NCI-H2081 treated with DMSO at 0.1 percent for 48 hours (cell line): ENCODE measurements at places on chromosomes 6 and 20.

GRCh38 chr6:170293341-170294231 is 2.7 kb upstream of the DLL1 start:
- DNase-seq = no peak

- DNase-seq = no peak
Measured at GRCh38 chr20:51914758-51915157, 112.4 kb upstream of the SALL4 start.

GRCh38 chr6:159691133-159691962 is 1.7 kb downstream of the SOD2 start:
- no peak for DNase-seq

DNA sequence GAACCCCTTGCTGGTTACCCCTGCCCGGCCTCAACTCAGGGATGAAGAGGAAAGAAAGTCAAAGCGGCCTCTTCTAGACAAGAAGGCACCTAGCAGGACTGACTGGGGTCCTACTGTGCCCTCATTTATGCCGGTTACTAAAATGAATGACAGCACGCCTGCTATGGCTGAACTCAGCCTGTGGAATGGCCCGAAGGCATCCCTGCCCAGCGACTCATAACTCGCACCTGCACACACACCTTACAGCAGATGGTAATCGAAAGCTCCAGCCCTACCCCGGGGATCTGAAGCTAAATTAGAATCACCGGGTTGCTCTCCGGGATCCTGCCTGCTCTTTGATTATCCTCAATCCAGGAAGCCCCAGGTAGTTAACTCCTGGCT is 747 bp upstream of the TXNDC5 start:
- DNase-seq = peak; percentile 92

DNA sequence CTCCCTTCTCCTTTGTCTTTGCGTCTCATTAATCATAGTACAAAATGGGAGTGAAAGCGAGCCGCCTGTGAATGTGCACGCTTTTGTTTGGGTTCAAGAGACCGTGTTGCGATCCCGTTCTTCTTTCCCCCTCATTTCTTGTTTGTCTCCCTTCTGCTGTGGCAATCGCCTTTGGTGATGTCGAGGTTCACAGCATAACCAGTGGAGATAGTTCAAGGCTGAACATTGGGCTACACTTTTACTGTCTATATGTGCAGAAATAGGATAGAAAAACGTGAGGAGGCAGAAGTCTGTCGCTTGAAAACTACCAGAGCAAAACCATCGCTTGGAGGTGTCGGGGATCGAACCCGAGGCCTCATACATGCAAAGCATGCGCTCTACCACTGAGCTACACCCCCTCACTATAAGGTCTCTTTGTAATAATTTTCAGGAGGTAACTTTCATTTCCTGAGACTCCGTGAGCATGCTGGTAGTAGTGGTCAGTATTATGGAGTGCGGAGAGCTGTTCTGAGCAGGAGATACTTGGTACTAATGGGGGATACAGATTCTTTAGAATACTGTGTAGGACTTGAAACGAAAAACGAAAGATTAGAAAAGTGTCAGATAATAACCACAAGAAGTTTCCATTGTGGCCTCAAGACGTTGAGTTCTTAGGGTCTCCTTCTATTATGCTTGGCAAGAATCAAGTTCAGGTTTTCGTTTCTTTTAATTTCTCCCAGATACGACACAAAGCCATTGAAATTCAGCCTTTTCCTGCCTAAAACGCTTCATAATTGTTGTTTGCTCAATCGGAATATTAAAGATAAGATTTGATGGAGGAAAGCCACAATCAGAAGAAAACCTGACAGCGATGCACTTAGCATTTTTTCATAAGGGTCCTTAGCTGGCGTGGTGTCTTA is 106.6 kb downstream of the TRIM27 start:
- DNase-seq = no peak

DNA sequence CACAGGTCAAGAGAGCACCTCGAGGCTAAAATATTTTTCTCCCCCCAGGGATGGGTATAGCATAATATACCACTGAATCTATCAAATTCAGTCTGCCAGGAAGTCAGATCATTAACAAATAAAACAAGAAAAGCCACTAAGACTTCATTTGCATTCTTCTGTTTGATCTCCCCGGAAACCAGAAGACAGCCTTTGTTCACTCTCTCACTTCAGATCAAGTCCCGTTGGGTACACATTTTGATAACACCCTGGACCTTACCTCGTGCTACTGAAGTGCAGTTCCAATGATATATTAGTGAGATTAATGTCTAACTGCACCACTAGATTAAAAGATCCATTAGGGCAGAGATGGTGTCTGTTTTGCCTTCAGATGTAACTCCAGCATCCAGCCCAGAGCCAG is 157.7 kb upstream of the B3GAT2 start:
- DNase-seq = no peak

DNA sequence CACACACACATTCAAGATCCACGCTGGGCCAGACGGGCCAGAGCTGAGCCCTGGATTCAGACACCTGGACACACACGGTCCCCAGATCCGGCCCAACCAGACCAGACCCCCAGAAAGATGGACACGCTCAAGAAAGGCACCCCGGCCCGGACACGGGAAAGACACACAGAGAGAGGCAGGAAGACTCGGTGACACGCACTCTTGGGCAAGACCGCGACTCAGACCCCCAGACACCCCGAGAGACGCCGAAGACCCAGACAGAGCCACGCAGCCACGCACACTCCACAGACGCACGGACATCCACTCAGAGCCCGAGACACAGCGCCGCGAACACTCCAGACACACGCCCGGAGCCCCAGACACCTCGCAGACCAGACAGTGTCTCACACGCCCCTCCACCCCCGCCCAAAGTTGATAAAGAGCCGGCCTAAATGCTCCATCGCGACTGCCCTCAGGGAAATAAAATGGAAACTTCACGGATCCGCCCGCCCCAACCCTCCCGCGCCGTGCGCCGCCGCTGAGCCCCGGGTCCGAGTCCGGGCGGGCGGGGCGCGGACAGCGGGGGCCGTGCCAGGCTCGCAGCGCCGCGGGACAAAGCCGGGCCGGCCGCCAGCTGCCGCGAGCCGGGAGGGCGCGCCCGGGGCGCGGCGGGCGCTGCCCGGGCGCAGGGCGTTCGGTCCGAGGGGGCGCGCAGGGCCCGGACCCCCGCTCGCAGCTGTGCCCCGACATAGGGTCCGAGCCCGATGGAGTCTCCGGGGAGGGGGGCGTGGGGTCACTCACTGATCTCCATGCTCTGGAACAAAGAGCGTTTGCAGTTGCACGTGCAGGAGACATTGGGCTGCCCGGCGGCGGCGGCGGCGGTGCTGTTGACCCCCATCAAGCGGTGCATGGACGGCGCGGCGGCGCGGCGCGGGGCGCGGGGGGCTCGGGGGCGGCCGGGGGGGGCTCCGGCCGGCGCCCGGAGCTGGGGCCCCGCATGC is 831 bp downstream of the PMEPA1 start:
- no peak for DNase-seq

- DNase-seq = no peak
Measured at GRCh38 chr6:169961772-169962561, 210.5 kb downstream of the ERMARD start.

GRCh38 chr6:164690241-164690640 is 619.2 kb downstream of the C6orf118 start:
- no peak for DNase-seq

DNA sequence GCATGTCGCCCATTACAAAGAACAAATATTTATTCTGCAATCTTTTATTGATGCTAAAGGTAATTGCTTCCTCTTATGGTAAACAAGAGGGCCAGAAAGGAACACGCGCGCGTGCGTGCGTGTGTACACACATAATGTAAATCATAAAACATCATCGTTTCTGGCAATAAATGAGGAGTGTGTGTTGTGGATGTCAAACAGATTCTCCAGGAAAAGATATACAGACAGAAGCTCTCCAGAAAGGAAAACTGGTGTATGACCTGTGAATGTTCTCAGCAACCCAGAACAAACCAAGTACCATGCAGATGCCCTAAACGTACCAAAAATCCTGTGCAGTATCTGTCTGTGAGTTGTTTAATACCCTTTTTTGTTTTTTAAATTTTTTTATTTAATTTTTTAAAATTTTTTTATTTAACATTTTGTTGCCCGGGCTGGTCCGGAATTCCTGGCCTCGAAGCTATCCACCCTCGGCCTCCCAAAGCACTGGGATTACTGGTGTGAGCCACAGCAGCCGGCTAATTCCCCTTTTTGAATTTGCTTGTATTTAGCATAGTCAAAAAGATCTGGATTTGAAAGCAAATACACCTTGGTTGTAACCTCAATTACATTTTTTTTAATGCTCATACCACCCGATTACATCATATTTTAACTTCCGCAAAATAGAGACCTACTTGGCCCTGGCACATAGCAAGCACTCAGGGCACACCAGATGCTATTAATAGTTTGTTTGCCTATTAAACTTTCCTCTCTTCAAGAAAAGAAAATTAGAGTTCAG is 909 bp upstream of the NUDT3 start:
- DNase-seq = no peak

GRCh38 chr20:36091561-36092397 is 62.8 kb upstream of the EPB41L1 start:
- DNase-seq = no peak

- DNase-seq = no peak
Measured at GRCh38 chr6:119446115-119446554, 96.6 kb upstream of the MAN1A1 start.

DNA sequence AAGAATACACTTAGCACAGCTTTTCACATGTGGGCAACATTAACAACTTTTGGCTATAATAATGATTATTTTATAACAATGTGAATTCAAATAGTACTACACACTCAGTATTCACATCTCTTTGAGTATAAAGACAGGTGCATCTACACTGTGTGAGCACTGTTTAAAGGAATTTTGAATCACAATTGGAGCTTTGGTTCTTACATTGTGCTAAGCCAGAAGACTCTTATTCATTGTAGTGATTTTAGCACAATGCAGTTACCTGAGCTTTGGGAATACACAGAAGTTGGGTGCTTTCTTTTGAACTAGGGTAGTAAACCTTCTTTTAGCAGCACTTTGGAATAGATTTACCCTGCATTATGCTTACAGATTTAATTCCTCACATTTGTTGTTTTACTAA is 20.5 kb downstream of the RIMS1 start:
- no peak for DNase-seq

- DNase-seq = no peak
Measured at GRCh38 chr6:148955441-148955840, 208.6 kb downstream of the UST start.

DNA sequence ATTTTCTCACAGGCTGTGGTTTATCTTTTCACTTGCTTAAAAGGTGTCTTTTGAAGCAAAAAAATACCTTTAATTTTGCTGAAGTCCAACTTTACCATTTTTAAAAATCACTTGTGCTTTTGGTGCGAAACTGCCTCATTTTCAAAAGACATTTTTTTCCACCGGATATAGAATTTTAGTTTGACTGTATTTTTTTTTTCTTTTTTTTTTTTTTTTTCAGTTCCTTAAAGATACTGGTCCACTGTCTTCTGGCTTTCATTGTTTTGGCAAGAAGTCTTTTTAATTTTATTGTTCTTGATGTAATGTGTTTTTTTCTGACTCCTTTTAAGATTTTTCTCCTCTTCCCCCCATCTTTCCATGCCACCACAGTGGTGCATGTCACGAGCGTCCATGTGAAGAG is 198.2 kb downstream of the ARID1B start:
- no peak for DNase-seq
